Activated CD4-positive, alpha-beta T cell treated with anti-CD3 and anti-CD28 coated beads, Interleukin-2, amount 10 ng/mL, durations not matched to agents 7 days and 5 days (primary cell): ENCODE measurements at places on chromosomes 16 and 17. TPM values are rescaled to one million over a fixed set of nuclear protein-coding genes. Genes with fewer than 3 reads are reported as not detected.

Gene LITAFD
- total RNA-seq = not detected

Gene CD300LB
- total RNA-seq = not detected

Gene FAM20A
- total RNA-seq = not detected

Gene CLEC18A
- total RNA-seq = 1.0 TPM

Gene STAT5B
- 150 TPM for total RNA-seq

Gene TMIGD1
- total RNA-seq = not detected

Gene GNGT2
- total RNA-seq = 15.0 TPM

Gene NXPH3
- not detected for total RNA-seq
